ENCODE measurements at places on chromosomes 1 and 21. TPM values are rescaled to one million over a fixed set of nuclear protein-coding genes. Genes with fewer than 3 reads are reported as not detected.

ITLN2 gene
- polyA plus RNA-seq = not detected

ADAMTS5 gene
- polyA plus RNA-seq = 1.0 TPM

GRCh38 chr1:10070206-10070605 lies 37.4 kb downstream of the UBE4B start:
- peaks cover 8% of the 10 kb centered on the region for H3K36me3 ChIP-seq
- H3K4me1 ChIP-seq = peaks cover 39% of the 10 kb centered on the region
- DNase-seq = no peak
- no peaks in the 10 kb centered on the region for H3K27me3 ChIP-seq
- H3K4me3 ChIP-seq = no peak overlapping the region

- peaks cover 99% of the 10 kb centered on the region for H3K27me3 ChIP-seq
- H3K27ac ChIP-seq = no peak overlapping the region
- H3K4me1 ChIP-seq = peaks cover 50% of the 10 kb centered on the region
These were observed 5.1 kb upstream of the LHX9 start for GRCh38 chr1:197911857-197912696.

GRCh38 chr21:46111193-46111571 lies 13.3 kb downstream of the COL6A2 start:
- H3K27ac ChIP-seq = no peak overlapping the region
- H3K27me3 ChIP-seq = no peaks in the 10 kb centered on the region
- no peak for DNase-seq
- H3K4me3 ChIP-seq = no peak overlapping the region

GRCh38 chr1:89279011-89279466 lies 6.4 kb upstream of the GBP5 start:
- no peaks in the 10 kb centered on the region for H3K27me3 ChIP-seq
- no peaks in the 10 kb centered on the region for H3K36me3 ChIP-seq
- DNase-seq = no peak
- H3K27ac ChIP-seq = no peak overlapping the region

- DNase-seq = no peak
- H3K36me3 ChIP-seq = peaks cover 18% of the 10 kb centered on the region
- H3K27ac ChIP-seq = no peak overlapping the region
- H3K4me1 ChIP-seq = no peaks in the 10 kb centered on the region
These were observed 42.5 kb downstream of the WDR4 start for GRCh38 chr21:42836767-42837301.

- no peak overlapping the region for H3K27ac ChIP-seq
- H3K27me3 ChIP-seq = no peaks in the 10 kb centered on the region
- no peaks in the 10 kb centered on the region for H3K36me3 ChIP-seq
These were observed 183.4 kb upstream of the PTBP2 start for GRCh38 chr1:96538111-96538641.

DNA sequence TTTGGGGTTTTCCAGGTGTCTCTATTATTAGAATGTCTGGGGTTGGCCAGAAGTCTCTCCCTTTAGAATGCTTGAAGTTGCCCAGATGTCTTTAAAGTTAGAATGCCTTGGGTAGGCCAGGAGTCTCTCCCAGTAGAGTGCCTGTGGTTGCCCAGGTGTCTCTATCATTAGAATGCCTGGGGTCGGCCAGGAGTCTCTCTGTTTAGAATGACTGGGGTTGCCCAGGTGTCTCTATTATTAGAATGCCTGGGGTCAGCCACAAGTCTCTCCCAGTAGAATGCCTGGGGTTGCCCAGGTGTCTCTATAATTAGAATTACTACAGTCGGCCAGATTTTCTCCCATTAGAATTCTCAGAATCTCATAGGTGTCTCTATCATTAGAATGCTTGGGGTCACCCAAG lies 55.2 kb downstream of the RNF187 start:
- H3K4me3 ChIP-seq = no peak overlapping the region
- H3K4me1 ChIP-seq = no peaks in the 10 kb centered on the region
- H3K27me3 ChIP-seq = no peaks in the 10 kb centered on the region
- no peaks in the 10 kb centered on the region for H3K36me3 ChIP-seq
- no peak overlapping the region for H3K27ac ChIP-seq
- DNase-seq = no peak

- no peak overlapping the region for H3K4me3 ChIP-seq
- H3K4me1 ChIP-seq = no peaks in the 10 kb centered on the region
- DNase-seq = no peak
- H3K27ac ChIP-seq = no peak overlapping the region
- no peaks in the 10 kb centered on the region for H3K27me3 ChIP-seq
- H3K36me3 ChIP-seq = no peaks in the 10 kb centered on the region
These were observed 42.7 kb downstream of the SGIP1 start for GRCh38 chr1:66576645-66577044.

DNA sequence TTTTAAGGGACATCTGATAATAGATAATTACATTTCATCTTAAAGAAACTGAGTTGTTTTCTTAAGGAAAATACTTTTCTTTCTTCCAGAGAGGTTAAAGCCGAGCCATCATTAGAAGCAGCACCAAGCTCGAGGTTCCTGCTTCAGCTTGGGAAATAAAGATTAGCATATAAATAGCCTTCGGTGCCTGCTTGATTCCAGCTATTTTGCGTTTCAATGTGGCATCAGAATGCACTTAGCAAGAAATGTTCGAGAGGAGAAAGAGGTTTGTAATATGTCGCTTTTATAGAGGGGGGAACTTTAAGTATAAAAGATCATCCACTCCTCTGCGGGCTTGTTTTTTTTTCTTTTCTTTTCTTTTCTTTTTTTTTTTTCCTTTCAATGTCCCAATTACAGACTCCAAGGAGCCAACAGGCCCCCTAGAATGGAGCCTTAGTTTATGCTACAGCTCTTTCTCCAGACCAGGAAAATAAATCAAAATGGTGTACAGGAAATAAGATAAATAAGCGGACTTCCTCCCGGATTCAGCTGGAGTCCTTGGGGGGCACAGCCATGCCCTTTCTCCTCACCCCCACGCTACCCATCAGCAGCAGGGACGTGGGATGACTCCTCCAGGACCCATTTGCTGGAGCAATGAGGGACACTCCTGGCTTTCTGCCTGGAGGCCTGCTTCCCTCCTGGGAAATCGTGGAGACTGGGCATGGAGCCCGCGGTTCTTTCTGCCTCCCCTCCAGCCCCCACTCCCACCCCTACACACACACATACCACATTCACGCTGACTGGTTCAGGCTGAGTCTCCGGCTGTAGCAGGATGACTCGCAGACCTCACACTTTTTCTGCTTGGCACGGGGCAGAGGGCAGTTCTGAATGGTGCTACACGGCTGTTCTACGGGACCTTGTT lies 131.6 kb downstream of the RRAGC start:
- H3K4me1 ChIP-seq = no peaks in the 10 kb centered on the region
- peaks cover 39% of the 10 kb centered on the region for H3K27me3 ChIP-seq
- no peaks in the 10 kb centered on the region for H3K36me3 ChIP-seq
- no peak overlapping the region for H3K4me3 ChIP-seq
- no peak overlapping the region for H3K27ac ChIP-seq
- no peak for DNase-seq

Measured in CD14-positive monocyte (primary cell).